Stimulated activated CD4-positive, alpha-beta T cell treated with anti-CD3 and anti-CD28 coated beads, Interleukin-12 subunit alpha, Interleukin-12 subunit beta, amount 100 ng/mL, for 48 hours (primary cell): ENCODE measurements at places on chromosomes 16 and 17.

DNA sequence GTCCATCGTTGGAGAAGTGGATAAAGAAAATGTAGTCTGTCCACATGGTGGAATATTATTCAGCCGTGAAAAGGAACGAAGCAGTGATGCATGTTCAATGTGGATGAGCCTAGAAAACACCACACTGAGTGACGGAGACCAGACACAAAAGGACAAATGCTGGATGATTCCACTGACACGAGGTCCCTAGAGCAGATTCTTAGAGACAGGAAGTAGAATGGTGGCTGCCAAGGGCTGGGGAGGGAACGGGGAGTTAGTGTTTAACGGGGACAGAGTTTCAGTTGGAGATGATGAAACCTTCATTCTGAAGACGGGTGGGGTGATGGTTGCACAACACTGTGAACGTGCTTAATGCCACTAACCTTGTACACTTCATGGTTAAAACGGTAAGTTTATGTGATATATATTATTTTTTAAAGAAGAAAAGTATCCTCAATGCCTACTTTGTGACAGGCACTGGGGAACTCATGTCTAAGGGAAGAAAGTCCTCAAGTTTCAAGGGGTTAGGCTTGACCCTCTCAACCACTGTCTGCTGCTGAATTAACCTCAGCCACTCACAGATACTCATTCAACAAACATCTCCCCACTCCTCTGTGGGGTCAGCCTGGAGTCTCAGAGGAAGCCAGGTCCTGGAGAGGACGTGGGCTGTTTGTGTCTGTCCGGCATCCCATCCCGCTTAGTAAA, 17.6 kb downstream of the C16orf74 start:
- DNase-seq, result no peak

GRCh38 chr17:50414808-50415207, 11.2 kb upstream of the ACSF2 start:
- no peak for DNase-seq

- DNase-seq, result no peak
These were observed 40.7 kb upstream of the ABCA10 start for GRCh38 chr17:69269131-69269998.

GRCh38 chr16:80171746-80172145, 369.0 kb upstream of the DYNLRB2 start:
- no peak for DNase-seq

- no peak for DNase-seq
These were observed 901.7 kb downstream of the KCNJ2 start for GRCh38 chr17:71071041-71071440.

GRCh38 chr16:54050459-54051210, 236.0 kb downstream of the IRX3 start:
- DNase-seq, result no peak

GRCh38 chr17:44006272-44006597, 1.8 kb downstream of the NAGS start:
- DNase-seq, result no peak

GRCh38 chr17:14575471-14575953, 274.6 kb downstream of the HS3ST3B1 start:
- DNase-seq, result no peak

DNA sequence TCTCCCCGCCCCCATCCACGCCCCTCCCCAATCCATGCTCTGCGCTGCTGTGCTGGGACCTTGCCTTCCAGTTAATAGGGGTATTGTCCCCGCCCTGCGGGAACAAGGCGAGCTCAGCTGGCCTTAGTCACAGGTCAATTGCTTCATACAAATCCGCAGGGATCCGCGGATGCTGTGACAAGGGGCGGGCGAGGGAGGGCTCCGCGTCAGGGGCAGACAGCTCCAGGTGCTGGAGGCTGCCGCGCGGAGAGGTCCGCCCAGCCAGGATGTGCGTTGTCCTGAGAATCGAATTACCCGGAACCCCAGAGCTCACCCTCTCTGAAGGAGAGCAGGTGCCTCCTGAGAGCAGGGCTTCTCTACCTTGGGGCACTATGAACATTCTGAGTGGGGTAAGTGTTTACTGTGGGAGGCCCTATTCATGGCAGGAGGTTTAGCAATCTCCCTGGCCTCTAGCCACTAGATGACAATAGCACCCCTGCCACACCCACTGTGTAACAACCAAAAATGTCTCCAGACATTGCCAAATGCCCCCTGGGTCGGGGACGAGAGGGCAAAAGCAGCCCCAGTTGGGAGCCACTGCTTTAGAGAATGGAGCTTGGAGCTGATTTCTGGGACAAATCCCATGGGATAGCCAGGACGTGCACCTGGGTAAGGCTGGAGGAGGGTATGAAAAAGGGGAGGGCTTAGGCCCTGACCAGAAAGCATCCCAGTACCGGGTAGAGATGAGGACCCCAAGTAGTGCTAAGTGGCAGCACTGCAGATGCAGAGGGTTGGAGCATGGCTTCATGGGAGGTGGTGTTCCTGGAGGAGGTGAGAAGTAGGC, 138.2 kb downstream of the CYLD start:
- DNase-seq, result no peak

DNA sequence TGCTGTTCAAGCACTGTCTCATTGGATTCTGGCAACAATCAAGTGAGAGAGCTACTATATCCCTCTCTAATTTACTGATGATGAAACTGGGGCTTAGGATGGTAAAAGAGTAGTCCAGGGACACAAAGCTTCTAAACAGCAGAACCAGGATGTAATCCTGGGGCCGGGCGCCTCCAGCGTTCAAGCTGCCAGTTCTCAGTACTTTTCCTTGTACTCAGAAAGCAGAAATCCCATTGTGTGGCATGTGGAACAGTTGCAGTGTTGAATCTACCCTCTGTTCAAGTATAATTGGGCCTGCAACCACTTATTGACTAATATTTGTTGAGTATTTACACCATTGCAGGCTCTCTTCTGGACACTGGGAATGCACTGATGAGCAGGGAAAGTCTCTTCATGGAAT, 14.5 kb upstream of the CDH13 start:
- no peak for DNase-seq

GRCh38 chr17:1714980-1715802, 5.0 kb upstream of the TLCD2 start:
- DNase-seq, result no peak

- DNase-seq, result no peak
These were observed 2.0 kb downstream of the TBC1D10B start for GRCh38 chr16:30368122-30368791.

DNA sequence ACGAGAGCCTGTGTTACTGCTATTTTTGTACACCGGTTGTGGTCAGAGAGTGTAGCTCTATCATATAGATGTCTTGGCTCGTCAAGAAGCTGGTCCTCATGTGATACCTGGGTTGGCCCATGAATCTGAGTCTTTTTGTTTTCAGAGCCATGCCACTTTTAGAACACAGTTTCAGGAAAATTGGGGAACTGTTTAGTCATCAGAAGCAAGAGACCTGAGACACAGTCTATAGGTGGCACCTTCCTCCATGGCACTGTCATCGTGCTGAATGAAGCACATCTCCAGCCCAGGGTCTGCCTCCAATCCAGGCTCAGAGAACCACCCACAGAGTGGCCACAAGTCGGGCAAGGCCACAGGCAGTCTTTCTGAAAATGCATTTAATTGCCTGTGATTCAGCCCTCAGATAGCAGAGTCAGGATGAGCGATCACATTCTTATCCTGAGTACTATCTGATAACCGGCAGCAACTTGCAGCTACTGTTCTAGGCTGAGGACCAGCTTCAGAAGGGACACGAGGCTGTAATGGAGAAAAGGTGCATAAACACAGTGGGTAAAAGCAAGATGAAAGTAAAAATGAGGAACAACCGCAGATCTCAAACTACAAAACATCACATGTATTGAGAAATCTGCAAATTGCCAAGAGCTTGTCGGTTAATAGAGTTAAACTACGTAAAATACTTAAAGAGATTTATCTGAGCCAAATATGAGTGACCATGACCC, 14.2 kb upstream of the HAPSTR1 start:
- no peak for DNase-seq

- DNase-seq, result no peak
These were observed 10.3 kb upstream of the GINS2 start for GRCh38 chr16:85698935-85699558.

- DNase-seq, result no peak
These were observed 26.5 kb upstream of the N4BP1 start for GRCh38 chr16:48636521-48636920.

DNA sequence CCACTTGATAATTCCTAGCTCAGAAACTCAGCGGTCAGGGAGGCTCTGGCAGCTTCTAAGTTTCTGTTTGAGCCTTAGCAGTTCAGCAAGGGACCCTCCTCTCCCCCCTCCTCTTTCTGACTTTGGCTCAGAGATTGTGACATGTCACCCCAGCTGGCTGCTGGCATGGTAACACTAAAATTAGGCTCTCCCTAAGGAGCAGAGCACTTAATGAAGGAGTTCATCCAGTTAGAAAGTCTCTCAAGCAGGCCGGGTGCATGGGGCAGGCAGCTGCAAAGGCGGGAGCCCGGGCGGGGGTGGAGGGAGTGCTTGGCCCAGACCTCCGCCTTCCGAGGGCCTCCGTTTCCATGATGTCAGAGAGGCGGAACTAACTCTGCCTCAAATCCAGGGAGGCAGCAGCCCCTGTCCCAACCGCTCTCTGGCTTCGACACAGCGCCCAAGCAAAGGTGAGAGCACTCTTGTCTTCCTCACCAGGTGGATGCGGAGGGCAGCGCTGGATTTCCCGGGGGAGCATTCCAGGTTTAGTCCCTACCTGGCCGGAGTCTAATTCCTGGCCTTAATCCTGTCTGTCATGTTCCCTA, 128.0 kb upstream of the PLCG2 start:
- DNase-seq, result no peak

- DNase-seq, result no peak
These were observed 38.8 kb downstream of the MRC2 start for GRCh38 chr17:62666061-62666800.

- DNase-seq, result no peak
These were observed 96.9 kb upstream of the KCNJ16 start for GRCh38 chr17:69978056-69978646.

GRCh38 chr17:29615048-29615385, 7.7 kb downstream of the CORO6 start:
- no peak for DNase-seq

DNA sequence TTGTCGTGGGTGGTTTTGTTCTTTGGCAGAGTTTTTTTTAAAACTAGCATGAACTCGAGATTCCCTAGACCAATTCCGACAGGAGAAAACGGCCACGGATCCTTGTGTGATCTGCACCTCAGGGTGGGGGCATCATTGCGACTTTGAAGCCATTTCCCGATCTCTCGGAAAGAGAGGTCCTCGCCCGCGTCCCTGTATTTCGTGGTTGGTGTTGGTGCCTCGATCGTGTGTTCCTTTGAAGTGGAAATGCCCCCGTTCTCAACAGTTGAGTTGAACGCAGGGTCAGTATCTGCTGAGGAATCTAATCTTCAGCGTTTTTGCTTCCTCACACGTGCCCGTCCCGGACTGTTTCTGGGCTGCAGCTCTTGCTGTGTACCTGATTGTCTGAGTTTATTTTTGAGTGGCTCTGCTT, 1.1 kb downstream of the CRAMP1 start:
- DNase-seq, result no peak

GRCh38 chr16:12679660-12680272, 123.9 kb downstream of the CPPED1 start:
- no peak for DNase-seq

GRCh38 chr16:84081446-84081989, 35.2 kb downstream of the MBTPS1 start:
- DNase-seq, result no peak
